Left lung (tissue), 14 donors: ENCODE measurements at places on chromosomes 3 and 15. TPM values are rescaled to one million over a fixed set of nuclear protein-coding genes. Genes with fewer than 3 reads are reported as not detected.

MYZAP gene
- 20.0 TPM for total RNA-seq

MESD gene
- 28.2 TPM for total RNA-seq

ATG7 gene
- total RNA-seq, result 73.3 TPM

GRCh38 chr3:141370065-141370533 is 1.8 kb downstream of the ZBTB38 start:
- peak overlapping the region; percentile 85 for H3K27ac ChIP-seq
- peaks cover 5% of the 10 kb centered on the region for H3K36me3 ChIP-seq
- H3K27me3 ChIP-seq, result no peaks in the 10 kb centered on the region
- peak; percentile 88 for DNase-seq
- peak overlapping the region; percentile 39 for H3K4me3 ChIP-seq

TMC3 gene
- not detected for total RNA-seq

GRCh38 chr3:45008117-45008516 is 18.0 kb upstream of the CLEC3B start:
- no peaks in the 10 kb centered on the region for H3K36me3 ChIP-seq
- H3K4me1 ChIP-seq, result peaks cover 27% of the 10 kb centered on the region
- H3K27me3 ChIP-seq, result no peaks in the 10 kb centered on the region
- H3K4me3 ChIP-seq, result no peak overlapping the region

FAM107A gene
- 9.2 TPM for total RNA-seq
